ENCODE measurements at places on chromosomes 16 and 17.

GRCh38 chr17:62140836-62141235, 75.8 kb upstream of the MED13 start:
- DNase-seq: no peak

- peak; percentile 15 for DNase-seq
Observed at GRCh38 chr17:78717431-78717980, 64.6 kb downstream of the CYTH1 start.

DNA sequence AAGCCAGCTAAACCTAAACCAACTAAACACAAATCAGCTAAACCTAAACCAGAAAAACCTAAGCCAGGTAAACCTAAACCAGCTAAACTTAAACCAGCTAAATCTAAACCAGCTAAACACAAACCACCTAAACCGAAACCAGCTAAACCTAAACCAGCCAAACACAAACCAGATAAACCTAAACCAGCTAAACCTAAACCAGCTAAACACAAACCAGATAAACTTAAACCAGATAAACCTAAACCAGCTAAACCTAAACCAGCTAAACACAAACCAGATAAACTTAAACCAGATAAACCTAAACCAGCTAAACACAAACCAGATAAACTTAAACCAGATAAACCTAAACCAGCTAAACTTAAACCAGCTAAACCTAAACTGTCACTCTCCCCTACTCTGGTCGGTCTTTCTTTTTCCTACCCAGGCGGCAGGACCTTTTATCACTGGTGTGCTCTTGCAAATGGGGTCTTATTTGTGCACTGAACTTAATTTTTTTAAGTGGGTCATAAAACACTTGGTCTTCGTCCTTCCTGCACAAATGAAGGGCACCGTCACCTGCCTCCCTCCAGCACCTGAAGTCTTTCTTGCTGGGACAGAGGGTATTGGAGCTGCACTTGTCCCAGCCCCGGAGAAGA, 7.2 kb downstream of the EVPL start:
- no peak for DNase-seq

GRCh38 chr17:33207231-33207630, 85.9 kb downstream of the ASIC2 start:
- no peak for DNase-seq

DNA sequence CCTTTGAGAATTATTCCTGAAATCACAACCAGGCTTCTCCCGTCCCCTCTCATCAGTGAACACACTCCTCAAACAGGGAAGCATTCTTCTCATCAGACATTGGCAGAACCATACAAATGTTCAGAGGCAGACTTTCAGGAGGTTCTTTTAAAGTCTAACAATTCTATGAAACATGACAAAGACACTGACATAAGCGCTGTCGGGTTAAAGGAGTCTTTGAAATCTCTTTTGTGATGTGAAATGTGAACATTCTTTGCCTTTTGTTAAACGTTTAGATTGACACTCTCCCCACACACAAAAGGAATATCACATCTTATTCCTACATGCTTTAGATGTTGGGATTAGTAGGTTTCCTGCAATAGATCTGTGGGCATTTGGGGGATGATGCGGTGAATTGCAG, 63.9 kb downstream of the NETO2 start:
- DNase-seq: no peak

DNA sequence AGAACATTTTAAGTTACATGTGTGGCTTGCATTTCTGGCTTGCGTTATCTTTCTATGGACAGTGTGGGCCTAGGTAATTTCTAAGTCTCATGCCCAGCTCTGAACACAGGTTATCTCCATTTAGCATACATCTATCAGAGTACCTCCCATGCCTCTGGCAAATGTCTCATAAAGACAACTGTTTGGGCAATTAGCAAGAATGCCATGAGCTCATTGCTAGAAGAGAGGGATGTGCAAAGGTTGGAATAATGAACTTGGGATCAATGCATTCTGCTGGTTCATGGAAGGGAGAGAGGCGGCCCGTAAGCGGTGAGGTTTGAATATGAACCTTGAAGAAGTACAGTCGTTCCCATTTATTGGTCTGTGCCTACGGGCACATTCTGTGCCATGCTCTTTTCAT, 14.4 kb downstream of the SYT17 start:
- DNase-seq: no peak

DNA sequence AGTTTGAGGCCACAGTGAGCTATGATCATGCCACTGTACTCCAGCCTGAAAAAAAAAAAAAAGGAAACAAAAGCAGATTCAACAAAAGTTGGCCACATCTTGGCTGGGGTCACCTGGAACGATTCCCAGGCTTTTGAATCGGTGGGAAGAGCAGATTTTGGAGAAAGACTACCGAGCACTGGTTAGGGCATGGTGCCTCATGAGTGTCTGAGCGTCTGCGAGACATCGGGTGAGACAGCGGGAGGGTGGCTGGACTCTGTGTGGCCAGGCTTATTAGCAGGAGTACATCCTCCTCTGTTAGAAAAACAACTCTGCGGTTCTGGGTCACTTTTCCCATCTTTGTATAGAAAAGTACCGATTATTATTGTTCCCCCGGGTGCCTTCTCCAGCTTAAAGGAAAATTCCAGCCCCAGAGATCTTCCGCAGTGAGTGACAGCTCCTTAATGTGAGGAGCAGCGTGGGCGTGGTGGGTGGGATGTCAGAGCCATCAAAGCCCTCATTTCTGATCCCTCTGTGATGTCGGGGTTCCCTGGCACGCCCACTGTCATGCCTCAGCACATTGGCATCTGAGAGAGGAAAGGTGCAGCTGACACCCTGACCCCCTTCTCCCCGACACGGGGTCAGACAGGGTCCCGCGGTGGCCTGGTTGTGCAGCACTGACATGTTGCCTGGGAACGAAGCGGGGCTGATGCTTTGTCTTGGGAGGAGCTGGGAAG, 6.9 kb downstream of the RGS9 start:
- no peak for DNase-seq

DNA sequence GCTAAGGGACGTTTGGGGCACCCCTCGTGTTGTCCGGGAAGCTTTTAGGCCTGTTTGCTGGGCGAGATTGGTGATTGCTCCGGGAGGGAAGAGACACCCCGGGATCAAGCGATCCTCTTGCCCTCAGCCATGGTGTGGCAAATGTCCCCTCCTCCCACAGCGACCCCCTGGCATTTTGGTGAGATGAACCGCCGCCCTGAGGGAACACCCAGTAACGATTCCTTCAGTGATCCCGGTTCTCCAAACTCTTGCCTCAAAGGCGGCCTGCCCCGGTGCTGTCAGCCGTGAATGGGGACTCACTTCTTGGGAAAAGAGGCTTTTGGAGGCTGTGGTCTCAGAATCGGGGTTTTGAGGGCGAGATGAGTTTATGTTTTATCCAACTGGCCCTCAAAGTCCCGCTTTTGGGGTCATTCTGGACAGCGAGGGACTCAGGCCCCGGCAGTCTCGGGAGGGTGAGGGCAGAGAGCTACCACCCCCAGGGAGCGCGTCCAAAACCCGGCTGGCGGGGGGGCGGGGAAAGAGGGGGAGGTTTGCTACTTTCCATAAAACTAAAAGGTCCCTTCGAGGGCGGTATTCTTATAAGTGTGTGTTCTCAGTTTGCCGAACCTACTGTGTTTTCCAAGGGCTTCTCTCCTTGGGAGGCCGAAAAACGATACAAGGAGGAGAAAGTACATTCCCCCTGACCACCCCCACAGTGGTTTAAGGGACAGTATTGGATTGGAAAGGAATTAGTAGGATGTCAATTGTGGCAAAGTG, 232.7 kb downstream of the MRTFB start:
- DNase-seq: no peak

DNA sequence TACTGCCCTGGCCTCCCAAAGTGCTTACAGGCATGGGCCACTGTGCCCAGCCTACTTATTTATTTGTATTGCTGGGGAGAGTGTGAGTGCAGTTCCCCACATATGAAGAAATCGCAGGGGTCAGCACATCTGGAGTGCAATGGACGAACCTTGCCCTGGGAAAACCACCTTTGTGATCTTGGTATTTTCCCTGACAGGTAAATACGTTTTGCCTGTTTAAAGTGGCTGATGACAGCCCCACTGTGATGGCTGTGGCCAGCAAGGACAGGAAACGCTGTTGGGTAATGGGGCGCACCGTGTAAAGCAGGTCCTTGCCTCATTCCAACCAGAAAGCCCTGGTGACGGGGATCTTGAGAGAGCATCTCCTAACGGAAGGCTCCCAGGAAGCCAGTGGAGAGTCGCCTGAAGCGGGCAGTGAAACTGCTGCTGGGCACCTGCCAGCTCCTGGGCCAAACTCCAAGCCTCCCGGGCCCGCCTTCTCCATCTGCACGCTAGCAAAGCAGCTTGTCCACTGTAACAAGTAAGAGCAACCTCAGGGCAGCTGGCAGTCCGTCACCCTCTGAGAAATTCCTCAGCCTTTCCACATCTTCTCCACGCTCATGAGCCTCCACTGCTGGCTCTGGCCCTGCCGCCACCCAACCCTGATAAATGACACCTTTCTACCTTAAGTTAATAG, 17.5 kb downstream of the EMC8 start:
- no peak for DNase-seq
